ENCODE measurements at places on chromosomes 1 and 21.
A peak's percentile ranks its signal among the peaks of the same experiment; 100 is the strongest.

DNA sequence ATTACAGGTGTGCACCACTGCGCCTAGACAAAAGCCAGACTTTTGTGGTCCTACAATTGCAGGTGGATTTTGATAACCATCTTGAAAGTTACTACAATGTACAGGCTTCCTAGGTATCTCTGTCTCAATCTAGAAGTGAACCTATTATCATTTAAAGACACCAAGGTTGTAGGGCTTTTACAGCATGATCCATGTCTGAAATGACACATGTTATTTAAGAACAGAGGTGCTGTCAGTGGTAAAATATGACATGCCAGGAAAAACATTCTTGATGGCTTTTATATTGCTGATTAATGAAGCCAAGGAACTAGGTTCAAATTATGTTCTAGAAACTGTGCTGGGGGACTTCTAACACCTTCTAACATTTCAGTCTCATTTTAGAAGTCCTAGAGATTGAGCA, 253.1 kb downstream of the SDCCAG8 start:
- DNase-seq: no peak

DNA sequence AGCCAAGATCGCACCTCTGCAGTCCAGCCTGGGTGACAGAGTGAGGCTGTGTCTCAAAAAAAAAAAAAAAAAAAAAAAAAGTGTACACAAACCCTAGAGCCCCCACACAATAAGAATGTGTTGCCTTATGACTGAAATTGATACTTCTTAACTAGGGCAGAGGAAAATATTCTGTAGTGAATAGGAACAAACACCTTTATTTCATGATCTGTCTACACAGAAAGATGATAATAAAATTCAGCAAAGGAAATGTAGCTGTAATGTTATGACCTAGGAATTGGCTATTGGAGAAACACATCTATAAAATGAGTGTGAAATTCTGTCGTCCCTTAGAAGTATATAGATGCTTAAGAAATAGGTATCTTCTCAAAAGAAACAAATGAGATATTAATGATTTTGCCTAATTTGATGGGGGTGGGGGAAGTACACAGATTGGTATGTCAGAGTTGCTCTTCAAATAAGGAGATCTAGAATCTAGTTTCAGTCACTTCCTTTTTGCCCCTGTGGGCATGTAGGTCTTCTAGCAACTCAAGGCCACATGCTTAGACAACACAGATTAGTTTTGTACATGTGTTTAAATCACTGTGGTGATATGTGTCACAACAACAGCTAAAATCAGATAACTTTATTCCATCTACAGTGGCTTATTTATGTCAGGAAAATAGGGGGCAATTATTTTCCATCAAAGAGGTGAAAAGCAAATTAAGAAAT, 10.7 kb upstream of the GPR25 start:
- no peak for DNase-seq

- DNase-seq: peak; percentile 96
Measured at GRCh38 chr1:173431304-173432045, 45.7 kb upstream of the PRDX6 start.

DNA sequence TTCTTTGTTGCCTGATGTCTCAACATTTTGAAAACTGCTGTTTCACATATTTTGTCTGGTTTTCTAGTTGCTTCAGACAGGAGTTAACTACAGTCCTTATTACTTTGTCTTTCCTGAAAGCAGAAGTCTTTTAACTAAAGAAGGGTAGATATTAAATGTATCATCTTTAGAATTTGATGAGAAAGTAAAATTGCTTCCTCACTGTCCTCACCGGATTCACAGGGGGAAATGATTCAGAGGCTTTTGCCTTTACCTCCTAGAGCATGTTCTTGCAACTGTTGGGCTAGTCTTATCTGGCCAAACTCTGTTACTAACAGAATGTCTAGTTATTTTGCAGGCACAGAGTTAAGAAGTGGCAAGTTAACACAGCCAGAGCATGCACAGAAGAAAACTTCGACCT, 107.2 kb upstream of the VAV3 start:
- no peak for DNase-seq

DNA sequence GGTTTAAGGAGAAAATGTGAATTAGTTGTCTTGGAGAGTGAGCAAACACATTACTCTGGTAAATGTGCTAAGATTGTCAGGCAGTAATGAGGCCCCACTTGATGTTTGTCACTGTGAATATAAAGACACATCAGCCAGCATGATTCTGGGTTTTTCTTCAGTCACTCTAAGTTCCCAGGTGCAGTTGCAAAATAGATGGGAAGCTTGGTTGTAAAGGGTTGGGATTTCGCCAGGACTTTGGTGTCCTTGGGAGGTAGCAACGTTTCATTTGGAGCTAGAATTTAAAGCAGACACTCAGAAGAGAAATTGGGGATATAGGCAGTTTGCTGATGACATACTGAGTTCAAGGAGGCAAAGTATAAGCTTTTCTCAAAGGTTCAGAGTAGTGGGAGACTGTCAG, 154.3 kb downstream of the MAST2 start:
- DNase-seq: no peak

- DNase-seq: no peak
Measured at GRCh38 chr1:225509770-225510169, 81.9 kb upstream of the LBR start.

DNA sequence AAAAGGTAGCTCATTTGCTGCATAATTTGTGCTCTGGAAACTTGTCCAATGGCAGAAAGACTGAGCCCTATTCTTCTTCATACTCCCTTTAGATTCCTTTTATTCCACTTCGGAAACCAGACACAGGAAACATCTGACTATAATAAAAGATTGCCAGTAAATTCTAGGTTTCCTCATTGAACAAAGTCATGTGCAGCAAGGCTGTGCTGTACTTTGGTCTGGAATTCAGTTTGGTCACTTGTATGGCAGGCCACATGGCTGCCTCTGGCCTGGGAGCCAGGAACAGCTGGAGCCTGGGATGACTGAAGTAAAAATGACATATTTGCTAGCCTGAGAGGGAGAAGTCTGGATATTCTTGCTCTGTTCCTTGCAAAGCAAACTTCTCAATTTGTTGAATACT, 79.6 kb downstream of the ST3GAL3 start:
- DNase-seq: no peak

- DNase-seq: no peak
Measured at GRCh38 chr1:207648334-207649209, 3.6 kb downstream of the CR1L start.

GRCh38 chr1:235556807-235557206, 52.6 kb upstream of the B3GALNT2 start:
- DNase-seq: no peak

DNA sequence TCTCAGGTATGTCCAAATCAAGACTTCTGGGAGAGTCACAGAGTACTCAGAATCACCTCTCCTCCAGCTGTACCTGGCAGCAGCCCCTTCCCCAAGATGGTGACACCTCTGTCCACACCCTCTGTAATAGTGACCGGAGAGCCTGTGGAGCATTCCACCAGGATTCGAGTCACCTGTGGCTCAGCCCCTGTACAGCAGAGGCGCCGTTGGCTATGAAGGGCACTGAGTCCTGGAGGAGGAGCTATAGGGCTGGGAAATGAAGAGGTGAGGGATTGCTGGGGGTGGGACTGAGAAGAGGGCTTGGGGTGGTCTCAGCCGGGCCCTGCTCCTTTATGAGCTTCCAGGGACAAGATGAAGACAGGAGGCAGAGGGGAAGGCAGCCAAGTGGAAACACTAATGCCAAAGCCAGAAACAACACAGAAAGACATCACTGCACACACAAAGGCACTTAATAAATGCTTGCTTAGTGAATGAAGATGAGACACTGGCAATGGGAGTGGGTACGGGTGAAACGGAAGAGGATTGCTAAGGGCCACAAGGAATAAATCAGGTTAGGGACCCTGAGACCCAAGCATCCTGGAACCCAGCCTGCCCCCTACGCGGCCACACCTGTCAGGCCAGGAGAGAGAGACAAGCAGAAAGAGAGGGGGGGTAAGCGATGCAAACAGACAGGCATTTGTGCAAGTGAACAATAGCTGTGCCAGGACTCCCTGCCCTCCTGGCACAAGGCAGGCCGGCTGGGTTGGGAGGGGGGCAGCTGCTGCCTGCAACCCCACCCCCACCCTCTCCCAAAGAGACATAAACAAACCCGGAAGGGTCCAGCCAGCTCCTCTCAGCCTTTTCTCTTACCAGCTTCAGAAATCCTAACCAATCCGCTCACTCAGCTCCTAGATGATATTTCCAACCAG, 3.9 kb downstream of the ARHGEF2 start:
- no peak for DNase-seq

- DNase-seq: no peak
Measured at GRCh38 chr1:59015708-59016107, 231.9 kb upstream of the JUN start.

DNA sequence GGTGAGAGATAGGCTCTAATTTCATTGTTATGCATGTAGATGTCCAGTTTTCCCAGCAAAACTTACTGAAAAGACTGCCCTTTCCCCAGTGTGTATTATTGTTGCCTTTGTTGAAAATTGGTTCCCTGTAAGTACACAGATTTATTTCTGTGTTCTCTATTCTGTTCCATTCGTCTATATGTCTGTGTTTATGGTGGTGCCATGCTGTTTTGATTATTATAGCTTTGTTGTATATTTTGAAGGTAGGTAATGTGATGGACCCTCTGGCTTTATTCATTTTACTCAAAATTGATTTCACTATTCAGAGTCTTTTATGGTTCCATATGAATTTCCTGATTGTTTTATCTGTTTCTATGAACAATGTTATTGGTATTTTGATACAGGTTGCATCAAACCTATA, 375.8 kb upstream of the VAMP3 start:
- no peak for DNase-seq

DNA sequence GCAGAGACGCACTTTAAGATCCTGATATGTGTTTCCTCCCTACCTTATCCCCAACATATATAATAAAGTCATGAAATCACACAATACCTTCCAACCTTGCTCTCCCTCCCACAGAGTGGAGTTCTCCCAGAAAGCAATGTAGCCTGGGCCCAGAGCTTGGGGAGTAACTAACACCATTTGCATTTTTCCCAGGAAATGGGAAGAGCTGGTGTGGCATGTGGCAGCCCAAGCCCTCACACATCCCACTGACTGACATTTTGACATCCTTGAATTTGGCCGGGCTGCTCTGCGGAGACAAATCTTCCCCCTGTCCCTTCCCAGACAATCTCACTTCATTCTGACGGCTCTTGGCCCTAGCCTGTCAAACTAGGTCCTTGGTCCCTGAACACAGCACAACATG, 37.0 kb upstream of the ATP2B4 start:
- DNase-seq: no peak

DNA sequence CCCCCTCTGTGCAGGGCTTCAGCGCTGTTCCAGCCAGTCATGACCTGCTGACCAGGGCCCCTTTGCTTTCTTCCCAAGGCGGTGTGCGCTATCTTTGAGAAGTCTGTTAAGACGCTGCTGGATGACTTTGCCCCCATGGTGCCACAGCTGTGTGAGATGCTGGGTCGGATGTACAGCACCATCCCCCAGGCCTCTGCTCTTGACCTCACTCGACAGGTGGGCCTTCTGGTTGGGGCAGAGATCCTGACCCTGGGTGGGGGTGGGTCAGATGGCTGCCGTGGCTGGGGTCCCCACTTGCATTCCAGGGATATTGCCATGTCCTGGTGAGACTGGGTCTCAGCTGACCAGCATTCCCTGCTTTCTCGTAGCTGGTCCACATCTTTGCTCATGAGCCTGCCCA, 9.0 kb upstream of the DPH2 start:
- no peak for DNase-seq

- DNase-seq: no peak
Measured at GRCh38 chr1:162373541-162374260, 3.0 kb downstream of the SPATA46 start.

DNA sequence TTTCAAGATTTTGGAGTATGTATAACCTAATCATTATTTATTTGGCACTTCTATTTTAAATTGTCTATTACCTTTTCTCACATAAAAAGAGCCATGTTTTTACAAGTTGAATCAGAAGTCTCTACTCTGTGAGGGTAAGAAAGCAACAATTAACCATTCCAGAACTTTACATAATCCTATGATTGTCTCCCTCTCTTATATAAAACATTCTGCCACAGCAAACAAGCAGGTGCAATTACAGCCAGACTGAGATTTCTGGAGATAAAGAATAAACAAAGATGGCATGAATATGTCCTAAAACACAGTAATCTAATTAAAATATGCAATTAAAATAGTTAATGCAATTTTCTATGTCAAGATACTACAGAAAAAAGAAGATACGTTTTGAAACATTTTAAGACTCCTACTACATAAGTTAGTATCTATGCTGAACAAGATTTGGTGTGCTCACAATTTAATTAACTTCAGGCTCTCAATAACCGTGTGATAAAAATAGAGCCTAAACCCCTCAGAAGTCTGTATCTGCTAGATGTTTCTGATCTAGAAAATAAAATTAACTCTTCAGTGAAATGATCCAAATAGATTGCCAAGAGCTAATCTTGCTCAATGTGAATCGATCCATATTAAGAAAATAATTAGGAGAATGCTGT, 13.7 kb upstream of the TMPRSS15 start:
- DNase-seq: no peak

DNA sequence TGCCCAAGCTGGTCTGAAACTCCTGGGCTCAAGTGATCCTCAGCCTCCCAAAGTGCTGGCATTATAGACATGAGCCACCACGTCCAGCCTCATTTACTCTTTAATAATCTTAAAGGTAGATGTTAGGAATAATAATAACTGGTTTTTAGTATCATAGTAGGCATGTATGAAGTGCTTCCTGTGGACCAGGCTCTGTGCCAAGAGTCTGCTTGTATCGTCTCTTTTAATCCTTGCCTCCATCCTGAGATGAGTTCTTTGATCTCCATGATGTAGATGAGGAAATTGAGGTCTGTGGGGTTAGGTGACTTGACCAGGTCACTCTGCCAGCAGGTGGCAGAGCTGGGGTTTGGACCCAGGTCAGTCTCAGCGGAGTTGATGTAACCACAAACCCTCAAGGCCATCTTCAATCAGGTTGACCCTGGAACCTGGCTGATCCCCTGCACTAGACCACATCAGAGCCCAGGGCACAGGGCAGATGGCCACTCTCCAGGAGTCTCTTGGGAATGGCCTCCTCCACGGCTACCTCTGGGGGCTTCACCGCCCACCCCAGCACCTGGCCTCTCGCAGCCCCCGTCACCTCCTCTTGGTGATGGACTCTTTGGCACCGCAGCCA, 11.3 kb downstream of the EFHD2 start:
- no peak for DNase-seq

DNA sequence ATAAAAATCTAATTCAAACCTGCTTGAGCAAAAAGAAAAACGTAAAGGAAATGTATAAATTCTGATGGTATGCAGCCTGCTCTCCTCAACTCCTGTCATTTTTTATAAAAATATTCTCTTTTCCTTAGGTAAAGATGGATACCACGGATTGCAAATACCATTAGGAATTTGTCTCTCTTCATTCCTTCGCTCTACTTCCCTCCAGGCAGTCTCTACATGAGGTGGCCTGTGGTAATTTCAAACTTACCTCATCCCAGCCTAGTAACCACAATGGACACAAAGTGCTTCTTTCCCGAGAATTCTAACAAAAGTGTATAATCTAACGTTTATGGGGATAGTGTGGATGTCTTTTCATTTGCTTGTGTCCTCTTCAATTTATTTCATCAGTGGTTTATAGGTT, 239.5 kb upstream of the LRRC7 start:
- DNase-seq: no peak

- DNase-seq: no peak
Measured at GRCh38 chr1:4253935-4254334, 353.9 kb upstream of the C1orf174 start.

GRCh38 chr1:247409869-247410544, 6.0 kb upstream of the NLRP3 start:
- DNase-seq: peak; percentile 77

- no peak for DNase-seq
Measured at GRCh38 chr1:245858022-245858721, 648.9 kb downstream of the SMYD3 start.

- DNase-seq: no peak
Measured at GRCh38 chr1:69657971-69658370, 90.2 kb downstream of the LRRC7 start.

- peak; percentile 13 for DNase-seq
Measured at GRCh38 chr21:42493109-42494060, 2.6 kb downstream of the RSPH1 start.
